SW 1271 (cell line): ENCODE measurements at places on chromosomes 7 and 10.
A peak's percentile ranks its signal among the peaks of the same experiment; 100 is the strongest.

- DNase-seq = peak; percentile 28
Observed at GRCh38 chr10:58475322-58476277, 37.1 kb upstream of the BICC1 start.

GRCh38 chr7:81684514-81685269 is 85.2 kb downstream of the HGF start:
- DNase-seq = peak; percentile 80

DNA sequence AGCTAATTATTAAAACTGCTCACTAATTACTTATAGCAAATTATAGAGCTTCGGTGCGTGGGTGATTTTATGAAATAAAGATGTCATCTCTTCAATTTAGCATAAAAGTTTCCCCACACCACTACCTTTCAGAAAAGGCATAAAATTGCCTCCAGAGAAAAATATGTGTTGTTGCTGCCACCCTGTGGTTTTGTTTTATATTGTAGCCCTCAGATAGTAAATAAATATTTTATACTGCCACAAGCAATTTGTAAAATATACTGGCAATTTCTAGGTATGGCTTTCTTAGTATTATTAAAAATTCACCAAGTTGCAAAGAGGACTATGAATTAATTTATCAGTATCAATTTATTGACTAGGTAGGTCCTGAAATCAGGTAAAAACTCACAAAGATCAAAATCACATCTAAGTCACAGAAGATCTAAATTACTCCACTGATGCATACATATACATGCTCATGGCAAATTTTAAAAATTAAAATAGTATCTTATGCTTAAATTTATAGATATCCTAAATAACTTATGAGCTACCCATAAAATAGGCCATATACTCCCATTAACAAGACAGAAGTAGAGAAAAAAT is 26.5 kb downstream of the ASNS start:
- DNase-seq = peak; percentile 36

DNA sequence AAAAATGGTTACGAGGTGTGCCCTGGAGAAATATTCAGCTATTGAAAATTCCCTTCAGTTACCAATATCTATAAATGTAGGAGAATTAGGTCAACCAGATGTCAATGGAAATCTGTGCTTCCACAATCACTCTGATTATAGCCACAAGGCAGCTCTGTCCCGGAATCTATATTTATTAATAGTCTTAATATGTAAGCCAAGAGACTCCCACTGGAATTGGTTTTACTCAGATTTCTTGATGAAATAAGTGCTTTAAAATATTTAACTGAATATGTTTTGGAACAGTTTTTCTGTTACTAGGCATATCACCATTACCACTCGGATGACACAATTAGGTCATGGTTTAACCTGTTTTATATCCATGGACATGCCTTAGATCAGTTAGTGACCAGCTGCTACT is 169.6 kb downstream of the POM121L12 start:
- DNase-seq = no peak

DNA sequence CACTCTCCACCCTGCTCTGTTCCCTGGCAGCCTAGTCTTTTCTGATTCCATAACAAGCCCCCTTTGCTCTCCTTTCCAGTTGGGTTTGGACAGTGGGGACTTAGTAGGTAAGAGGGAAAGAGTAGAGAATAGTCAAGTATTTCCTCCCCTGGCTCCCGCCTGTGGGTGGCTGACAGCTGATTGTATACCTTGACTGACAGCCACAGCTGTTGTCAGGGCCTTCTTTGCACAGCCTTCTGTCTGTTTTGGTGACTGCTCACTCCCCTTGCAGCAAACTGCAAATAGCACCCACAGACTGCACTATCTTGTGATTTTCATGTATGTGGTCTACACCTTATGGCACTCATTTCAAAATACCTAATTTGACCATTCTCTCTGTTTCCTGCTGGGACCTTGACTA is 486.3 kb downstream of the ACTR3B start:
- no peak for DNase-seq

DNA sequence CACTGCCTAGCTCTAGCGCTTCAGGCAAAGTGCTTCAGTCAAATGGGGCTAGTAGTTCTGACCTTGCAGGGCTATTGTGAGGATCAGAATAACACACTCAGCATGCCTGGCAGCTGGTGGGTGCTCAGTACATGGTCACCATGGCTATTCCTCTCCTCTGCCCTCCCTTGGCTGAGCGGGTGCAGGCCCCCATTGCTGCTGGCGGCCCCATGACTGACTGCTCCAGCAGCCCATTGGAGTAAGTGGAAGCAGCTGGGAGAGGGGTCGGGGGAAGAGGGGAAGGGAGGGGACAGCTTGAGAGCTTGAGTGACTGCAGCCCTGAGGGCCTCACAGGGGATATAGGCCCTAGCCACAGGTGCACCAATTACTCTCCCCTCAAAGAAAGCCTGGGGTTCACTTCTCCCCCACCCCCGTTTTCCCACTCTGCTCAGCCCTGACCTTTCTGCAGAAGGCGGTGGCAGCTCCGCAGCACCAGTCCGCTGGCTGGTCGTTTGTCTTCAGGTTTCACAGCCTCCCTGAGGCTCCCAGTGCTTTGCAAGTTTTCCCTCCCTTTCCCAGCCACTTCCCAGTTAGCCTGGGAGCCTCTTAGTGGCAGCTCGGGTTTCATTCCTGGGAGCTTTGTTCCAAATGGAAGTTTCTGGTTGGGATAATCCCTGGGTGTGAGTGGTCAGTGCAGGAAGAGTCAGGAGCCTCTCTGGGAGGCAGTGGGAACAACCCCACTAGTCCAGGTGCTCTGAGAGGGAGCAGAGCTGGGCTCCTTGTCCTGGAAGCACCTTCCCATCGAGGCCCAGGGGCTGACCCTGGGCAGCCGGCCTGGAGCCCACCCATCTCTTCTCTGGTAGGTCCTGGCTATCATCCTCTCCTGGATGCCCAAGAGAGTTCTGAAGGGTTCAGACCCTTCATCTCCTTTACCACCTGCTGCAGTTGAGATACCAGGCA is 16.3 kb downstream of the FGF8 start:
- no peak for DNase-seq

DNA sequence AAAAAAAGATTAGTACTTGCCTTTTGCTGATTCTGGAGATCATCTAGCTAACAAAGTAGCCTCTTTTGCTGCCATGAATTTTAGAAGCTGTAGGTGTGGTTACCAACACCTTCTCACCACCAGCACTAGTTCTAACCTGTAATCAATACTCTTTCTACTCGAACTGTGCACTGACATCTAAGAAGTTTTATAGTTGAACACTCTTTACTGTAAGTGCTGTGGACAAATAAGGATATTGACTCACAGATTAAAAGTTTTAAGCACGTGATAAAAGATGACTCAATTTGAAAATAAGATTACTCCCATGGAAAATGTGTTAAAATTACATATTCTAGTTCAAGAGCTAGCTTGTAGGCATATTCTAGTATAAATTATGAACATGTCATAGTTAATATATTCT is 89.9 kb downstream of the REEP3 start:
- DNase-seq = no peak

GRCh38 chr7:4775848-4776623 is 613 bp downstream of the AP5Z1 start:
- no peak for DNase-seq
